ENCODE measurements at places on chromosomes 6 and 20. TPM values are rescaled to one million over a fixed set of nuclear protein-coding genes. Genes with fewer than 3 reads are reported as not detected.

- no peak for DNase-seq
Measured at GRCh38 chr6:153840039-153840850, 198.8 kb upstream of the OPRM1 start.

DNA sequence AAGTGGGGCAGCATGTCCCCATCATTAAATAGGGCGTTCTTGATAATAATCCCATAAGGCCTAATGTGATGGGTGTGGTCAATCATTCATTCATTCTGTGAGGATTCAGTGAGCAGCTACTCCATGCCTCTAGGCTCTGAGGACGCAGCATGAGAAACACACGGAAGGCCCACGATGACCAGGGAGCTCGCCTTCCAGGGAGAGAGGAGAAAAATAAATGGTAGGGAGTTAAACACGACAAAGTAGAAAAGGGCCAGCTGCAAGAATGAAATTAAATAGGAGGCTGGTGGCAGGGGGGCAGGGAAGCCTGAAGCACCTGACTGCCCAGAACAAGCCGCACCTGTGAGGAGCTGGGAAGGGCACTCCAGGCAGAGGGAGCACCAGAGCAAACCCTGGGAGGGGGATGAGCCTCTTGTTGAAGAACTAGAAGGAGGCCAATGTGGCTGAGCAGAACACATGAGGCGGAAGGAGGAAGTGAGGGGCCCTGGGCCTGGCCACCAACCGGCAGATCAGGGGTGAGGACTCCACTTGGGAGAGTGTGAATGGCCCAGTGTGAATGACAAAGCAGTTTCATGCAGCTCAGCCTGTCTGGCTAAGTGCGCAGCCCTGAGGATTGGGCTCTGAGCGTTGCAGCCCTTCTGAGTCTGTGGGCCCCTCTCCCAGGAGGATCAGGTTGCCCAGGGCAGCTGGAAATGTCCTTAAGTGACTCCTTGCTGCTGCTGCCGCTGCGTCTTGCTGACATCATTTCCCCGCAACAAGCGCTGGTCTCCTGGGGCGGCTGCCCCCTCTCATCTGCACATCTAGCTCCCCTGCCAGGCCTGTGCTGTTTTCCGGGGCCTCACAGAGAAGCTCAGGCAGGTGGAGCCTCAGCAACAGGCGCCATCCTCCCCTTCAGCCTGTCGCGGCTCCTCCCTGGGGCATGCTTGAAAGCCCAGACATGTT, 99.9 kb downstream of the CDH26 start:
- DNase-seq, result peak; percentile 7

DNA sequence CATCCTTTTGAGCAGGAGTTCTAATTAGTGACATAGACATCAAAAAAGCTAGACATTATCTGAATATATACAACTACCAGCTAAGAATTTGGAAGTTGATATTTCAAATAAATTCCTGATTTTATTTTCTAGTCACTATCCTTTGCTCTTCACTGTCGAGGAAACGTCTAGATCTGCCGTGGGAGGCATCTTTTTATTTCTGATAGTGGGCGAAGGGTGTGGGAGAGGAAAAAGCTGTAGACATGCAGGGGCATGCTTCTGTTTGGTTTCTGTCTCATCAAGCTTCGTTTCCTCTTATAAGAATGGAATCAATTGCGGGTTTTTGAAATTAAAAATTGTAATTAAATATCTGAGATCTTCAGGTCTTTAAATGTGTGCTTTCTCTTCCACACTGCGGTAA, 16.2 kb upstream of the C6orf118 start:
- peak; percentile 21 for DNase-seq

DNA sequence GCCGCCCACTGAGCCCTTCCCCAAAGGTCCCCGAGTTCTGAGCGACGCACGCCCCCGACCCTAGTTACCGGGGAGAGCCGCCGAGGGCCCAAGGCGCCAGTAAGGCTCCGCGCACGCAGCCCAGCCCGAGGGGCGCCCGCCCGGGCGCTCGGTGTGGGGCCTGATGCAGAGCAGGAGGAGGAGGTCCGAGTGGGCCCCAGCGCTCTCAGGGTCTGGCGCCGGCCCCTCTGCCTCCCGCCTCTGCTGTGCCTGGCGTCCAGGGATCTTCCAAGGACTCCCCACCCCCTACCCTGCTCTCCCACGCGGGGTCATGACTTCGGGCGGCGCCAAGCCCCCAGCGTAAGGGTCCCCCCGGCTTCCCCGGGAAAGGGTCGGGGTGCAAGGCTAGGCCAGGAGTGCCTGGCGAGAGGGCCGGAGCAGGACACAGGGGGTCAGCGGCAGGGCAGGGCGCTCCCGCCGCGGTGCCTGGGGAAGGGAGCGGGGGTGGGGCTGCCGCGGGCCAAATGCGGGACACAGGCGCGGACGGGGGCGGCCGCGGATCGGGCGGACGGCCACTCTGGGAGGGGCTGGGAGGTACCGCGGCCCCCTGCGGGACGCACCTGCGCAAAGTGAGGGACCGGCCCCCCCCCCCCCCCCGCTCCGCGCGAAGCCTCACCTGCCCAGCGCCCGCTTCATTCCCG, 637 bp downstream of the ABHD12 start:
- DNase-seq, result no peak

- DNase-seq, result no peak
Measured at GRCh38 chr6:44932651-44933091, 395.5 kb upstream of the RUNX2 start.

- DNase-seq, result peak; percentile 66
Measured at GRCh38 chr6:138107078-138107751, at the start of gene PERP. TSS of gene PERP (minus strand) at chr6:138107419. CDS start at chr6:138107340, 79 bp downstream.

DNA sequence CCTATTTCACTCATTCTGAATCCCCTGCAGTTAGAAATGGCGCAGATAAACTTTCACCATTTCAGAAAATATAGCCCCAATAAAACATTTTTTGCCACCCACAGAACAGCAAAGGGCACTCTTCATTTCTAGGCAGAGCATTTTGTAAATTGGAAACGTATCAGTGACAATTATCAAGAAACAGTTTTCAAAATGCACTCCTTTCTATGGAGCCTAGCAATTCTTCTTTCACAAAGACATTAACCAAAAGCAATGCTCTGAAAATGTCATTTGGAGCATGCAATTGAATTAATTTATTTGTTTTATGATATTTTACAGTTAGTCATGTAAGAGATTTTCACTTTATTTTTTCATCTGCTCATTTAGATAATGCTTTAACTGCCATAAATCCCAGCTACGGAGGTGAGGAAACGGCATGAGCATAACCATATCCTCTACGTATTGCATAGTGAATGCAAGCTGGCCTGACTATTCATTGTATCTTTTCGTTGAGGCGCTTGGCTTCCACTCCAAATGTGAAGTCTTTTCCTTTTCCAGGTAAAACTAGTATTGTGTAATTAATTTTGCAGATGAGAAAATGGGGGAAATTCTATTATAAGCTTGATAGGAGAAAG, 813.4 kb downstream of the C6orf118 start:
- DNase-seq, result no peak

DNA sequence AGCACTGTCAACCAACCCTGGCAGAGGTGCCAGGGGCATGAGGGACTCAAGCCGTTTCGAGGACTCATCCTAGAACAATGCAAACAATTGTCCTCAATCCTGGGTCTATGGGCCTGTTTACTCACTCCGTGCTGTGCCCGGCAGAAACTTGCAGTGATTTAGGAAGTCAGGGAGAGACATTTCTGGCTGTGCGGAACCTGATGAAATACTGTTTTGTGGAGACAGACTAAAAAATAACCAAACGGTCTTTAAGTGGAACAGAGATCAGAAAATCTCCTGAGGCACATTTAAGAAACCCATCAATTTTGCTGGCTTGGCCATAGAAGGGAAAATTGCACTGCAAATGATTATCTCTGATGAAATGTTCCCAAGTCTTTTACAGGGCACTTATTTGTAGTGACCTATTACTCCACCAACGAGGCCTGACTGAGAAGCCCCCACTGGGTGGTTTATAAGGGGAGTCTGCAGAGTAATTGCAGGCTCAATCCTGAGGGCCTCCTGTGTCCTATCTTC, 79.8 kb upstream of the KCNK16 start:
- DNase-seq, result no peak

DNA sequence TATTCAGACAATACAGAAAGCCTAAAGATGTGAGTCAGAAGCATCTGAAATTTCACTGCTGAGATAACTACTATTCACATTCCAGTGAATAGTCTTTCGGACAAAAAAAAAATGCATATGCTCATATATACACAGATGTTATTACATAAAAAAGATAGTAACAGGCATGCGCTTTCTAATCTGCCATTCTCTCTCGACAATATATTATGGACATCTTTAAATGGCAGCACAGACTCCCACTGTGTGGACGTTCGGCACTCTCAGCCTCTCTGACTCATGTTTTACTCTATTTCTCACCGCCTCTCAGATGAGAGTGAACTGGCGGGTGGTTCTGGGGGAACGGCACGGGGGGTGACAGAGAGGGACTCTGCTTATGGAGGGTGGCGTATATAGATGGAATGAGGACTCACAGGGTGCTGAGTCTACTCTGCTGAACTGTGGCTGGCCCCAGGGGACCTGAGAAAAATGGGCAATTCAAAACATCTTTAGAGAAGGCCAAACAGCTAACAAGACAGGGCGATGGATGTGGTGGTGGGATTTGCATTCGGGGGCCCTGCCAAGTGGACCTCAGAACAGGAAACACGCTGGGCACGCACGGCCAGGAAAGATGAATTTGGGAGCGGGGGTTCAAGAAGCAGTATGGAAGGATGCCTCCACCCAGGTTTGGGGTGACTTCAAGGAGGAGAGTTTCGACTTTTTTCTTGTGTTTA, 68.9 kb downstream of the MDGA1 start:
- DNase-seq, result peak; percentile 48

- DNase-seq, result no peak
Measured at GRCh38 chr20:17024513-17025119, 202.2 kb upstream of the PCSK2 start.

GRCh38 chr20:18524646-18525045, 16.9 kb downstream of the SEC23B start:
- peak; percentile 81 for DNase-seq

DNA sequence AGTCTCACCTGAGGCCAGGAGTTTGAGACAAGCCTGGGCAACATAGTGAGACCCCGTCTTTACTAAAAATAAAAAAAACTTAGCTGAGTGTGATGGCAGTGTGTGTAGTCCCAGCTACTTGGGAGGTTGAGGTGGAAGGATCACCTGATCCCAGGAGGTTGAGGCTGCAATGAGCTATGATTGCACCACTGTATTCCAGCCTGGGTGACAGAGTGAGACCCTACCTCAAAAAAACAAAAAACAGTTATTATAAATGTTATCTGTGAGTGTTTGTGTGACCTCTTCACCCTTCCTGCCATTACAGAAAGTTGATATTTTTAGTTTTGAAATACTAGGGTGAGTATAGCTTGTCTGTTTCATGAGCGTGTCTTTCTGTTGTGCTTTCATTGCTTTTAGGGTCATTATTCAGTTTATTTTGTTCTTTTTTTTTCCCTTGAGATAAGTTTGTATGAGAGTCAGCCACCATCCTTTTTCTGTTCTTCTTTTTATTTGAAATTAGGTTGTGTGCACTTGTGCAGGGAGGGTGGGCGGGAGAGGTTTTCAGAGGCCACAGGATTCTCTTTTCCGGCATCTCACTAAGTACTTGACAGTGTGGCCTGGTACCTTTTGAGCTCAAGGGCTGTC, 26.2 kb downstream of the CDYL start:
- DNase-seq, result no peak

- no peak for DNase-seq
Measured at GRCh38 chr6:37988127-37988526, 168.6 kb downstream of the ZFAND3 start.

- no peak for DNase-seq
Measured at GRCh38 chr6:86016077-86016476, 373.4 kb upstream of the SYNCRIP start.

GRCh38 chr20:6780433-6781190, 13.1 kb downstream of the BMP2 start:
- DNase-seq, result no peak

The RNF39 gene
- 1.7 TPM for total RNA-seq

The PAK5 gene
- total RNA-seq, result not detected

The HTR1B gene
- total RNA-seq, result under 0.01 TPM

The BFSP1 gene
- 2.9 TPM for total RNA-seq

The POPDC3 gene
- 1.4 TPM for total RNA-seq
